ENCODE measurements at places on chromosomes 4 and X. TPM values are rescaled to one million over a fixed set of nuclear protein-coding genes. Genes with fewer than 3 reads are reported as not detected.

- peak; percentile 28 for DNase-seq
Observed at GRCh38 chr4:185304944-185305690, 90.6 kb downstream of the LRP2BP start.

DNA sequence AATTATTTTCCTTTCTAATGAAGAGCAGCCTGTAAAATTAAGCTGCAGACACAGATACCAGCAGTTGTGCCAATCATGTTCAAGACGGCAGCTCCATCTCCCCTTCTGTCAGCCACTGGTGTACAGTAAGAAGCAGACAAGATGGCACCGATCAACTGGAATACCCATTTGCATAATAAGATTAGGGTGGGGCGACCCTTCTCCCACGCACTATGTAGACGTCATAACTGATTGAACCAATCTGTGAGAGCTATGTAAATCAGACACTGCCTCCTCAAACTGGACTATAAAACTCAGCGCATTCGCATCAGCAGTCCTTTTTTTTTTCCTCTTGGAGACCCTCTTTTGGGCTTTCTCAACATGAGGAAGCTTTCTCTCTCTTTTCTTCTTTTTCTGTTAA is 40.4 kb upstream of the INTS6L start:
- DNase-seq = no peak

IRS4 gene
- total RNA-seq = 0.10 TPM

TRMT2B gene
- total RNA-seq = 16.7 TPM

DNA sequence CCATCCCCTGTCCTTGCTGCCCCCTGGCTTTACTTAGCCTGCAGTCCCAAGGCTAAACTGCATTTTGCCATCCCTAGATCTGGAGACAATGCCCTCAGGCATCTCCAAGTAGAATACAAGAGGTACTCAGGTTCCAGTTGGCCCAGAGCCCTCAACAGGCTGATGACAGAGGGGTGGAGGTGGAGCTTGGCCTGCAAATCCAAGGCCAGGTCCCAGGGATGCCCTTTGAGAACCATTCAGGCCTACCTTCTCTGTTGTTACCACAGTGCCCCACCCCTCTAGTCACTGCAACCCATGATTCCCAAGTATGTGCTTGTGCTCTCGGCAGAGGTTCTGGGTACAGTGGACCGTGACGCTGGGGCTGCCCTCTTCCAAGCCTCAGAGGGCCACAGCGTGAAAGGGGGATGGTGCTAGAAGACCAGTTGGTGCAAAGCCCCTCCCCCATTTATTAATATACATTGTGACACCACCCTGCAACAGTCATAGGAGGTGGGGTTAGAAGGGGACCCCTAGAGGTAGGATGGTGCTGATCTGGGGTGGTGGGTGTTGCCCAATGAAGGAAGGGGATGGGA is 6.4 kb upstream of the UBA1 start:
- DNase-seq = no peak

DNA sequence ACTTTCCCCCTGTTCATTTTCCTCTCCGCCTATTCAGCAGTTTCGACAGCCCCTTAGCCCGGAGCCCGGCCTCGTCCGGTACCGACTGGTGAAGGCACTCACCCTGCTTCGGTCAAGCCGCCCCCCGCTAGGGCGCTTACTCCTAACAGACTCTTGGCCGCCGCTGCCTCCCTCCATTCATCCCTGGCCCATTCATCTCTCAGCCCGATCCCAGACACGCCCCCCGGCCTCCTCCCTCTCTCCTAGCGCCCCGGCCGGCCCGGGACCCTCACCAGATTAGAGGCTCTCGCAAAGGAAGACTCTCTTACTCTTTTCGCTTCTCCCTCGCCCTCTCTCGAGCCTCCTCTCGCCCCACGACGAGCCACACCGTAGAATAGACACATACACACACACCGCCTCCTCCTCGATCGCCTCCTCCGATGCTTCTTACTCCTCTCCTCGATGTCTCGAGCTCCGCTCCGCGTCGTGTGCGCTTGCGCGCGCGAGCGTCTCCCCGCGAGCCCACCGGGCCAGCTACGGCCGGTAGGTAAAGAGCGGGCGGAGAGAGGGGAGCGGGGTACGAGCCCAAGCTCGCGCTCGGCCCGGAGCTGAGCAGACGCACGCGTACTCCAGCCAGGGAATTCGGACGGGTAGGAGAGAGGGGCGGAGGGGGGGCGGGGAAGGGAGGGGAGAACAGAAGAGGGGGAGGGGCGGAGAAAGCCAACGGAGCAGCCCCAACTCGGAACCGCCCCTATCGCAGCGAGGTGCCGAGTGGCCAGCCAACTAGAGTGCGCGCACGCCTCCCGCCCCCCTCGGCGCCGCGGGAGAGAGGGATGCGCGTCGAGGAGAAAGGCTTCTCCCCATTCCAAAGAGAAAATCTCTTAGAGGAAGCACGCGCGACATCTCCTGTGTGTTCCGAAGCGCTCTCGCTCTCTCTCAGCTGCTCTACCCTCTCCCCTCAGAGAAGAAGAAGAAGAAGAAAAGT is at the start of gene WNK3:
Gene WNK3, minus strand, starts transcription at position 633 of the 964 bp plus-strand sequence.
- DNase-seq = no peak

GRCh38 chrX:151870602-151871001 is 42.1 kb upstream of the MAGEA4 start:
- DNase-seq = peak; percentile 29

GRCh38 chr4:103786014-103786413 is 66.2 kb upstream of the TACR3 start:
- DNase-seq = peak; percentile 2

STBD1 gene
- total RNA-seq = 3.2 TPM

- DNase-seq = no peak
Observed at GRCh38 chr4:88985088-88985773, 71.8 kb downstream of the FAM13A start.

- DNase-seq = no peak
Observed at GRCh38 chr4:183556947-183557346, 52.1 kb downstream of the ING2 start.

HHIP gene
- total RNA-seq = 1.6 TPM

DNA sequence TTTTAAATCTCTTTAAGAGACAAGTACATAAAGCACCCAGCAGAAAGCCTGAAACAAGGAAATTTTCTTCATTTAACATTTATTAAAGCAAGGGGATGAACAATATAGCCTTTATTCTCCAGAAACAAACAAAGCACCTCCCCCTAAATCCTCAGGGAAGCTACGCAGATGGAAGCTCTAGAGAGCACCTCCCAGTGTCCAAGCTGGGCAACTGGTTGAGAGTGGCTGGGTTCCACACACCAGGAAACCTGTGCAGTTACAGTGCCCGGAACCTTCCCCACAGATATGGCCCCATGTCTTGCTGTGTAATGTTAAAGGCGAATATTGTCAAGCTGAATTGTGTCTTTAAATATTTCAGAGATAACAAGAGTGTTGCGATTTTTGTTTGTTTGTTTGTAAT is 8.9 kb upstream of the TRIML1 start:
- no peak for DNase-seq

DNA sequence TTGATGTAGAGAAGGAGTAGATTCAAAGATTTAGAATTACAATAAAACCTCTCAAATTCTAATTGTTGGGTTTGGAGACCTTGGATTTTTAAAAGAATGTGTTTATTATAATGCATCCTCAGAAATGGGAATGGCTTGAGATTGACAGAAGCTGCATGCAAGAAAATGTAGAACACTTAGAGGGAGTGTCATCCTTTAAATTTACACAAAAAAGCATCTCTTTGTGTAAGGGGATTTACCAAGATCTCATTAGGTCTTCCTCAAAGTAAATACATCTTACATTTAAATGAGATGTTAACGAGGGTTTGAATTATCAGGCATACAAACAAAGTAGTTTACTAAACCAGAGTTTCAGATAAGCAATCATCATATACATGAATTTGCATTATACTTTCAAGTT is 615.0 kb downstream of the FAM133A start:
- no peak for DNase-seq

GAGE12E gene
- not detected for total RNA-seq

GRCh38 chr4:15231265-15232091 is 196.4 kb upstream of the C1QTNF7 start:
- DNase-seq = peak; percentile 68

STOX2 gene
- total RNA-seq = 10.0 TPM

DNA sequence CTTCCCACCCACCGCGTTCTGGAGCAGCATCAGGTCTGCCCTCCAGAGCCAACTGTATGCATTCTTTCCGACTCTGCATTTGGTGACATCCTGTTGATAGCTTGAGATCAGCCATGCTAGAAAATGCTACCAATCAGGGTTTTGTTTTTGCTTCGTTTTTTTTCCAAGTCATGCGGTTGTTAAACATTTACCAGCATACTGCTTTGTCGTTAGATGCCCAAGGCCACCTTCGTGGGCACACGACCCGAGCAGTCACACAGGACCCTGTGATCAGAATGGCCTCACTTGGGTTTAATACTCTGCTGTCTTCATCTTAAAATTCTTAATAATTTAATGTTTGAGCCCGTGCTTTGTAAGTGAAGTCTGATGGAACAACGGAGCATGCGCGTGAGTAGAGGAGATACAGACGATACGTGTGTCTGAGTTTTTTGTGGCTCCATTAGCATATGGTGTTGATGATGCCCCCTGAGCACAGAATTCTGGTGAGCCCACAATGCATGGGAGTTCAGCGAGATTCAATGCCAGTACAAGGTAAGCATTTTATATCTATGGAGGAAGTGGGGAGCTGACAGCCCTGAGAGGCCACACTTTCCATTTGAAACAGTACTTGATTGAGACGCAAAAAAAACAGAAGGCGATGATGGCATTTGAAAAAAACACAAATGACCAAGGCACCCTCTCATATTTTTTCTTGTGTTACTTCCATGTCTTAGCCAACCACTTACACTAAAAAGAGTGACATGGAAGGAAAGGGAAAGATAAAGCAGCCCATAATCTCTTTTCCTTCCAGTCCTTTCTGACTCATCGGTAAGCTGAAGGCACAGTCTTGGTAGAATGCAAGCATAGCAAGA is 323.6 kb downstream of the BCOR start:
- DNase-seq = no peak

GPR119 gene
- total RNA-seq = not detected

- DNase-seq = no peak
Observed at GRCh38 chrX:3548765-3549391, 164.6 kb downstream of the PRKX start.
